Stimulated activated CD8-positive, alpha-beta memory T cell treated with anti-CD3 and anti-CD28 coated beads, Interleukin-15, amount 100 ng/mL, for 4 hours (primary cell): ENCODE measurements at places on chromosomes 16 and 17.
A peak's percentile ranks its signal among the peaks of the same experiment; 100 is the strongest.

DNA sequence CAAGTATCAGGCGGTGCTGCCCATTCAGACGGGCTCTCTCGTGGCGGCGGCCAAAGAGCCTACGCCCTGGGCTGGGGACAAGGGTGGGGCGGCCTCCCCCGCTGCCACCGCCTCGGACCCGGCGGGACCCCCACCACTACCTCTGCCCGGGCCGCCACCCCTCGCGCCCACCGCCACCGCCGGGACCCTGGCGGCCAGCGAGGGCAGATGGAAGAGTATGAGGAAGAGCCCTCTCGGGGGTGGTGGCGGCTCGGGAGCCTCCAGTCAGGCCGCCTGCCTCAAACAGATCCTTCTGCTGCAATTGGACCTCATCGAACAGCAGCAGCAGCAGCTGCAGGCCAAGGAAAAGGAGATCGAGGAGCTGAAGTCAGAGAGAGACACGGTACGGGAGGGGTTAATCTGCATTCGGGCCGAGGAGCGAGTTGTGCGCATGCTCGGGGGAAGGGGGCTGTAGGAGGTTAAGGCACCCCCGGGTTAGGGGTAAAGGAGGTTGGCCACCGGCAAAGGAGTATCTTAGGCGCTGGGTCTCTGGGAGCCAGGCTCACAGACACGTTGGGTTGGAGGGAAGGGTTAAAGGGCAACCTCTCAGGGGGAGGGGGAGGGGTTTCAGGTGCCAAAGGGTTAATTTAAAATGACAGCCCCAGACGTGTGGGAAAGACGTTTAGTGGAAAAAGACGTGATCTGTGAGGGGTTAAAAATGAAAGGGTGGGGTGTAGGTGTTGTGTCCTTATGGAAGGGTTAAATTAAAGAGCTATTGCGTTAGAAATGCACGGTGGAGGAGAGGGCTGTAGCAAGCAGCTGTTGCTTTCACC, 1.4 kb downstream of the MSL1 start:
- DNase-seq, result no peak

GRCh38 chr16:52372313-52372712, 174.6 kb downstream of the TOX3 start:
- no peak for DNase-seq

GRCh38 chr17:50481648-50482047, 3.0 kb downstream of the RSAD1 start:
- DNase-seq, result no peak

- DNase-seq, result no peak
These were observed 40.9 kb upstream of the JPH3 start for GRCh38 chr16:87561200-87562105.

- peak; percentile 66 for DNase-seq
These were observed at the start of gene BRIP1 for GRCh38 chr17:61862975-61863800. TSS of gene BRIP1 (minus strand) at chr17:61863528. CDS start at chr17:61861539, 1,989 bp downstream.

DNA sequence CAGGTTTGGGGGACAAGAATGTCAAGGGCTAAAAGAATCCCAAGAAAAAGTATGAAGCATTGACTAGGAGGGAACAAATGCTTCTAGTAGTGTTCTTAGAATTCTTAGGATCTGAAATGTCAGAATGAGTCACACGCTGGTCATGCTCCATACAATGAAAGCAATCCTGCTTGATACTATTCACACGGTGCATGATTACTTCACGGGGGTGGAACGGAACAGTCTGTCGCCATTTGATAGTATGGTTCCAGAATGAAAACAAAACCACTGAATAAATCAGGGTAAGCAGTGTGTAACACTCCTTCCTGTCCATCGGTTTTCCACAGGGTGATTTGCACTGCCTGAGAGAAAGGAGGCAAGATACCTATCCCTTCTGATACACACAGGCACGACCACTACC, 22.9 kb upstream of the YWHAE start:
- no peak for DNase-seq

GRCh38 chr17:28340374-28340773, 4.8 kb downstream of the TNFAIP1 start:
- DNase-seq, result no peak

- no peak for DNase-seq
These were observed 2.0 kb upstream of the BANP start for GRCh38 chr16:87949071-87949744.

GRCh38 chr17:12655936-12656335, 9.8 kb upstream of the MYOCD start:
- DNase-seq, result no peak

GRCh38 chr17:77215281-77215680, 74.5 kb downstream of the SEC14L1 start:
- no peak for DNase-seq

DNA sequence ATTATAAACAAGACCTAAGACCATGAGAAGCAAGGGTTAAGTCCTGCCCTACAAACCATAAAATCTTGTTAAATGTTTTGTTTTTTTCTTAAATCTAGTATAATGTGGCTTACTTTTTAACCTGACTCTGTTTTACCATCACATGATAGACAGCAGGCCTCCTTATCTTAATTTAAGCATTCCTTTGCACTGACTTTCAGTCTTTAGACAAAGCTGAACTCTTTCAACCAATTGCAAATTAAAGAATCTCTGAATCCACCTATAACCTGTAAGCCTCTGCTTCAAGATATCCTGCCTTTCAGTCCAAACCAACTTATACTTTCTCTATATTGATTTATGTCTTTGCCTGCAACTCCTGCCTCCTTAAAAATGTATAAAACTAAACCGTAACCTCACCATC, 478.5 kb downstream of the GRIN2A start:
- no peak for DNase-seq

- no peak for DNase-seq
These were observed 1.5 kb downstream of the N4BP1 start for GRCh38 chr16:48608452-48608851.

DNA sequence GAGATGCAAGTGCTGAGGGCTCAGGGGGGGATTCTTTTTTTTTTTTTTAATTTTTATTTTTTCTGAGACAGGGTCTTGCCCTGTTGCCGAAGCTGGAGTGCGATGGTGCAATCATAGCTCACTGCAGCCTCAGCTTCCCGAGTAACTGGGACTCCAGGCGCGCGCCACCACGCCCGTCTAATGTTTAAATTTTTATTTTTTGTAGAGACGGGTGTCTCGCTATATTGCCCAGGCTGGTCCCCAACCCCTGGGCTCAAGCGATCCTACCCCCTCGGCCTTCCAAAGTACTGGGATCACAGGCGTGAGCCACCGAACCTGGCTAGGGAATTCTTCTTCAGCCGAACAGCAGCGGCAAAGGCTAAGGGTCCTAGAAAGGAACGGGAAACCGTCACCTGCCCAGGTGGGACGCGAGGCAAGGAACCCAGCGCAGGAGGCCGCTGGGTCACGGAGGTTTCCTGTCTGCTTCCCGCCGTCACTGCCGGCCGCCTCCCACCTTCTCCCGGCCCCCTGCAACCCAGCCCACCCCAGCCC, 13.3 kb upstream of the OR1F1 start:
- DNase-seq, result no peak

DNA sequence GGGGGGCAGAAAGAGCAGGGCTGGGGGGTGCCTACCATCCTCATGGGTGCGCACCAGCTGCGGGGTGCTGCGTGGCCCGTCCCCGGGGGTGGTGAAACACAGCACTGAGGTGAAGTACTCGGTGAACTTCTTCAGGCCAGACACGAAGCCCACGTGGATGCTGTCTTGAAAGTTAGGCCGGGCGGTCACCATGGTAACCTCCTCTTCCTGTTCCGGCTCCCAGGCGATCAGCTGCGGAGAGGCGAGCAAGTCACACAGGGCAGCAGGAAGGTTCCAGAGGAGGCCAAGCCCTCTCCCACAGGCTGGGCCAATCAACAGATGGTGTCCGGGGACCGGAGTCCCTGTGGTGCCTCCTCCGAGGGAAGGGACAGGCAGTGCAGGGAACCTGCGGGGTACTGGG, 90.1 kb upstream of the CDC42EP4 start:
- DNase-seq, result no peak

- DNase-seq, result no peak
These were observed 6.2 kb downstream of the MPP2 start for GRCh38 chr17:43900858-43901754.

DNA sequence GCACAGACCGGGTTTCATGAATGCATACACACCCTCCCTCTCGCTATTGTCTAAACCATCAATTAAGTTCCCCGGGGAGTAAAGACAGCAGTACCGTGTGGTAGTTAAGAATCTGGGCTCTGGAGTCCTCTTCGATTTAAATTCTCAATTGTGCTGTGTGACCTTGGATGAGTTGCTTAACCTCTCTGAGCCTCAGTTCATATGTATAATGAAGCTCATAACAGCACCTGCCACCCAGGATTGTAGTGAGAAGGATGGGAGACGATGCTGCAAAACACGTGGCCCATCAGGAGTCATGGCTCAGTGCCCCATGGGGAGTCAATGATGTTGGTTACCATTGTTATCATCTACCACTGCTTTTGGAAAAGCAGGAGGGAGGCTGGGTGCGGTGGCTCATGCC, 34.5 kb upstream of the KDM8 start:
- no peak for DNase-seq
